ENCODE measurements at places on chromosomes 6 and 20.

GRCh38 chr6:140661691-140662090, 1287.2 kb upstream of the CITED2 start:
- no peak for DNase-seq

- DNase-seq, result no peak
Measured at GRCh38 chr6:122407712-122408111, 8.3 kb downstream of the HSF2 start.

- no peak for DNase-seq
Measured at GRCh38 chr20:41748051-41748450, 129.9 kb upstream of the CHD6 start.

- DNase-seq, result peak; percentile 39
Measured at GRCh38 chr6:28525496-28526039, at the start of gene GPX5. TSS of gene GPX5 (plus strand) at chr6:28525881. CDS start at chr6:28526014, 133 bp downstream.

DNA sequence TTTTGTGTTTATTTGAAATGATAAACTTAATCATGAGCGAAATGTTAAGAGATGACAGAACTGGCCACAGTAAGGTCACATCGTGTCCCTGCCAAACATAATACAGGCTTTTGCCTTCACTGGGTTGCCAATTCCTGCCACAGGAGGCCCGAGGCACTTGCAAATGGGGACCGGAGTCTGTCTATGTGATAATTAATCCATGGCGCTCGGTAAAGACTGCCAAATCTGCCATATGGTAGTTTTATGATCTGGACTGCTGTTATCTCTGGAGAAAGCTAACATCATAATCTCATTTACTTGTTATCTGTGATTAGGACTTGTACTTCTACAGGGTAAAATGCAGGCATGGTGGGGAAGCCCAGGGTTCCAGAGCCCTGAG, 170.5 kb upstream of the TSHZ2 start:
- no peak for DNase-seq

DNA sequence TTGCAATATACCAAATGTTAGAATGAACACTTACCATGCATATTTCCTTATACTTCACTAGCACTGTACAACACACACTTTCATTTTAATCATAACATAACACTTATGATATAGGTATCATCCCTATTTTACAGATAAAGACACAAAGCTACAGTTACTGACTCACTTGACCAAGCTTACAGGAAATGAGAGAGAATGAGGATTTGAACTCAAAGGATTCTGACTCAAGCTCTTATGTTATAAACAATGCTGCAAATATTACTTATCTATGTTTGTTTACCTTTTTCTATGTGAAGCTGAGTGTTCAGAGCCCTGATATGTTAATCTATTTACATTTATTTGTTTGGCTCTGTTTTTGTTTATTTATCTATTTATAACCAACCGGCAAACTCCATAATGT, 245.4 kb downstream of the PTPRK start:
- no peak for DNase-seq

DNA sequence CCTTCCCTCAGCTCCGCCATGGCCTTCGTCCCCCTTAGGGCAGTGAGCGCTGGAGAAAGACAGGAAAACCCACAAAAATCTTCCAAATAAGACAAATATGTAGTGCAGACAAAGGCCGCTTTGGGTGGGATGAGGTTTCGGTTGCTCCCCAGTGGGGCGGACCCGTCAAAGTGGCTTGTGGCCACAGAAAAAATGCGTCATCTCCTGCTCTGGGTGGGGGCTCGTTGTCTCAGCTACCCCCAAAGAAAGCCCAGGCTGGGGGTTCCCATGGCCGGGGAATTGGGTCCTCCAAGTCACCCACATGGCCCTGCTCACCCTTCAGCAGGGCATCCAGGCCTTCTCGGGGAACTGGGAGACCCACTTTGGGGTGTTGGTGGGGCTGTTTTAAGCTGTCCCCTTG, 21.9 kb upstream of the SCUBE3 start:
- DNase-seq, result no peak
